Bronchial epithelial cell (primary cell): ENCODE measurements at places on chromosomes 7 and 10.

DNA sequence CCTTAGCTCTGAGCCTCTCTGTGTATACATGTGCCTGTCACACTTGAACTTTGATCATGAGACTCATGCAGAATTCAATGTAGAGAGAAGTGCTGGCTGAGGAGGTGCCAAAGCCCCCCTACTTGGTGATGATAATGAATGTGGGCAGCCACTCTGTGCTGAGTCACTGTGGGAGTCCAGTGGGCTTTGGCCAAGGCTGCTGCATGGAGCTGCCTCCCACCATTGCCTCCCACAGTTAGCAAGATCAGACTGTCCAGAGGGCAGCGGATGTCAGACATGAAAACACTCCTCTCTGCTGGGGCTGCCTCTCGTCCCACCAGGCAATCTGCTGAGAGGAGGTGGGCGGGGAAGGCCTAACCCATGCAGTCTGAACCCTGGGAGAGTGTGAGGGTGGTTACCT is 180.3 kb downstream of the SH2D4B start:
- no peak for DNase-seq

- DNase-seq: no peak
These were observed 720.2 kb downstream of the AUTS2 start for GRCh38 chr7:70318511-70318910.

DNA sequence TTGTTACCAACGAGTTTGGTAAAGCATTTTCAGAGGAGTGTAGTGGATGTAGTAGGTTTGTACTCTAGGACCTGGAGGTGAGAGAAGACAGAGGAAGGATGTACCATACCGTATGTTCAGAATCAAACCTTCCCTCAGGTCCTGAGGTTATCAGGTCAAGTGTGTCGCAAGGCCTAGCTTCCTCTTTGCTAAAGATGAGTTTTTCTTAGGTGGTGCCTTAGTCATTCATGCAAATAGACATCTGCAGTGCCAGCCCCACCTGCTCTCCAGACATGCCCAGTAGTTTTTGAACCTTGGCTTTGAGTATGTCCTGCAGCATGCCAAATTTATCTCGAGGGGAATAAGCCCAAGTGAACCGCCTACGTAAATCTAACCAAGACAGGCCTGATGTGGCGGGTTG is 71.3 kb downstream of the HDAC9 start:
- peak; percentile 32 for DNase-seq

- no peak for DNase-seq
These were observed 366.5 kb upstream of the AKR1E2 start for GRCh38 chr10:4459531-4459930.

- no peak for DNase-seq
These were observed 145.9 kb downstream of the ARHGAP12 start for GRCh38 chr10:31782701-31783100.

GRCh38 chr7:135879233-135879632 is 97.9 kb downstream of the MTPN start:
- DNase-seq: peak; percentile 50

- peak; percentile 22 for DNase-seq
These were observed 399 bp downstream of the FHIP2A start for GRCh38 chr10:114821915-114822443.

DNA sequence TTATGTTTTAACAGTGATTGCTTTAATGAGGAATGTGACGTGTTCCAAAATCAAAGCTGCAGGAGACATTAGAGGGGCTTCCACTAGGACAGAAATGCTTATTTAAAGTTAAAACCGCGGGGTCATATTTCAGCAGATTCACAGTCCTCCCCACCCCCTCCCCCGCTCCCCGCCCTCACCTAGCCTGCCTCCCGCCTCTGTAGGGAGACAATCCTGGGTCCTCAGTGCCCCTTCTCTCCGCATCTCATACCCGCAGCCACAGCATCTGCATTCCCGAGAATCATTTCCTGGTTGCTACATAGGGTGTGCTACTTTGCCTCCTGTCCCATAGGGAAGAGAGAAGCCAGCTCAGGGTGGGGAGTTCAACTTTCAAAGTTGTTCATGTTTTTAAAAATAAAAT is 3.1 kb upstream of the DRGX start:
- no peak for DNase-seq

GRCh38 chr7:150945171-150945852 is 32.8 kb downstream of the KCNH2 start:
- DNase-seq: no peak

DNA sequence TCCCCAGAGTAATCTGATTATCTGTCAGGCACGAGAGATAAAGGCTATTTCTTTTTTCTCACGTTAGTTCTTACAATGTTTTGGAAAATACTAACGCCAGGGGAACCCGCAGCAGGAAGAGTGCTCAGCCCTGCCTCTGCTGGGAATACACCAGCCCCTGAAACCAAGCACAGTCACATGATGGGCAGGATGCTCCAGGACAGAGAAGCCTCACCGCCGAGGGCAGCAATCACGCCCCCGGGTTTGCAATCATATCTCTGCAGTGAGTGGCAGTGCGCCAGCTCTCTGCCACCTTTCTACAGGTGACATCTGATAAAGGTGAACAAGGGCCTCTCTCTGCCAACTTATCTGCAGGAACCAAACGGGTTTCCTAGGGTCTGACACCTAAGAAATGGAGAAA is 39.8 kb downstream of the BRI3 start:
- no peak for DNase-seq

- peak; percentile 46 for DNase-seq
These were observed 324.6 kb downstream of the ATRNL1 start for GRCh38 chr10:115417585-115418265.

- peak; percentile 19 for DNase-seq
These were observed 120.2 kb upstream of the ODAD2 start for GRCh38 chr10:28118985-28119628.

DNA sequence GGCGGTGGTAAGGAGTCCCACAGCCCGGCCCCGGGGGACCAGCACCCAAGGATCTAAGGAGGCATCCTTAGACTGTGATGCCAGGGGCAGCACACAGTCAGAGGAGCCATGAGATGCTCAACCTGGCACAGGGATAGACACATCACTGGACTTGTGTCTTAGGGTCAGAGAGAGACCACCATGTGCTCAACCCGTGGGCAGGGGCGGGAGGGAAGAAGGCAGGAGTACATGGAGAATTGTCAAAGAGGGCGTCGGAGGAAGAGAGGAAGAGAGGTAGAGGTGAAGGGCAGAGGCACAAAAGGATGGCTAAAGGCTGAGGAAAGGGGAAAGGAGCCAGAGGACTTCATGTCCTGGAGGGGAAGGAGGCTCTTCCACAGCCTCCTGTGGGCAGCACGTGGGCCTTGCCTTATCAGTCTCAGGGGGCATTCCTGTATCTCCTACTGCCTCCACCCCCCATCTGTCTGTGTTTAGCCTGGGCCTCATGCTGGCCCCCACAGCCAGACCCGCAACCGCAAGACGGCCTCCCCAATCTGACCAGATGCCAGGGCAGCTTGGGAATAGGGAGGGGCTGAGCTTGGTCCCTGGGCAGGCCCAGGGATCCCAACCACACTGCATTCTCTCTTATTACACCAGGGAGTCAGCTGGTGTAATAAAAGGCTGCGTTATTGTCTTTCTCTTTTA is 2.2 kb downstream of the ADCY1 start:
- no peak for DNase-seq

GRCh38 chr7:50667789-50668226 is 102.6 kb upstream of the DDC start:
- no peak for DNase-seq

DNA sequence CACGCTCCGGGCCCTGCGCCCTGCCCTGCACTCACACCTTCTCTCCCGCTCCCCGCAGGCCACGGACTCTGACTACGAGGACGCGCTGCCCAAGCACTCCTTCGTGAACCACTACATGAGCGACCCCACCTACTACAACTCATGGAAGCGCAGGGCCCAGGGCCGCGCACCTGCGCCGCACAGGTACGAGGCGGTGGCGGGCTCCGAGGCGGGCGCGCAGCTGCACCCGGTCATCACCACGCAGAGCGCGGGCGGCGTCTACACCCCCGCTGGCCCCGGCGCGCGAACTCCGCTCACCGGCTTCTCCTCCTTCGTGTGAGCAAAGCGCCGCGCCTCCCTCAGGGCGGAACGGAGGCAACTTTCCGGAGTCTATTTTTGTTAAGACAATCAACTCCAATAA is 417.0 kb upstream of the FOXK1 start:
- DNase-seq: no peak

GRCh38 chr10:72297281-72297804 is 23.6 kb downstream of the DDIT4 start:
- DNase-seq: peak; percentile 77

DNA sequence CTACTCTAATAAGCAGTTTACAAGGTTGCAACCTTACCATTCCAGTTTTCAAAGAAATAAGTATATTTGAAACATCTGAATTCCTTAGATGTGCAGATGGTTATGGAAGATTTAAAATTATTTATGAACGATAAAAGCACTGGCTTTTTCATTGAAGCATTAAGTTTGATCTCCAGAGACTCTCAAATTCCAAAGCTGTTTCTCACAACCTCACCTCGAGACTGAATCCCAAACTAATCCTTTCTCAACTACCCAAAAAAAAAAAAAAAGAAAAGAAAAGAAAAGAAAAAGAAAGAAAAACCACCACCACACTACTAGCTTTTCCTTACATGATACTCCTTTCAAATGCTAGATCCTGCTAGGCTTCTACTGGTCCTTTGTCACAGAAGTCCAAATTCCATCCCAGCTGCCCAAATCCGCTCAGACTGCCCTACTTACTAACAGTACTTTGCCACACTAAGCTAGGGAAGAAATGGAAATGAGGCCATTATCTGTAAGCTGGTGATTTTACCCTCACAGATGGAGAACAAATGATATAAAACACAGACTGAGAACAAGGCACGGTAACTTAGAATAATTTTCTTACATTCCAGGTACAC is 100.6 kb upstream of the CDK1 start:
- peak; percentile 18 for DNase-seq

- no peak for DNase-seq
These were observed 39.7 kb downstream of the POU6F2 start for GRCh38 chr7:39017369-39017915.

GRCh38 chr7:70553364-70553763 is 578.6 kb upstream of the GALNT17 start:
- DNase-seq: peak; percentile 46

DNA sequence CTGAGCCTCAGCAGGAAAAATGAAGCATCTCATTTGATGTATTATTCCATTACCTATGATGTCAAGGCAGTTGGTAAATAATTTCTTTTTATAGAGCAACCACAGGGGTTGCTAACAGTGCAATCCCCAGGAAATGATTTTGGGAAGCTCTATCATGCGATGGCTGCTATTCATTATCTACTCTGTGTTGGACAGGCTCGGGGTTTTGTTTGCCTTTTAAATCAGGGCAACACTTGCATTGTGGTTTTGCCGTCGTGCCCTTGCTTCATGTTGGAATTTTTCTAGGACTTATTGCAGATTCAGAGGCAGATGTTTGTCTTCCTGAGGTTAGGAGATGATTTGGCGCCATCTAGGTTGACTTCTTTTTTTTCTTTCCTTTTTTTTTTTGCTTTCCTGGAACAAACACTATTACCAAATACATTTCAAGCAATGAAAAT is 128.4 kb downstream of the BICC1 start:
- DNase-seq: peak; percentile 73

GRCh38 chr10:4353964-4354363 is 472.0 kb upstream of the AKR1E2 start:
- DNase-seq: peak; percentile 85

- no peak for DNase-seq
These were observed 211.1 kb downstream of the ZNF365 start for GRCh38 chr10:62585211-62585775.

DNA sequence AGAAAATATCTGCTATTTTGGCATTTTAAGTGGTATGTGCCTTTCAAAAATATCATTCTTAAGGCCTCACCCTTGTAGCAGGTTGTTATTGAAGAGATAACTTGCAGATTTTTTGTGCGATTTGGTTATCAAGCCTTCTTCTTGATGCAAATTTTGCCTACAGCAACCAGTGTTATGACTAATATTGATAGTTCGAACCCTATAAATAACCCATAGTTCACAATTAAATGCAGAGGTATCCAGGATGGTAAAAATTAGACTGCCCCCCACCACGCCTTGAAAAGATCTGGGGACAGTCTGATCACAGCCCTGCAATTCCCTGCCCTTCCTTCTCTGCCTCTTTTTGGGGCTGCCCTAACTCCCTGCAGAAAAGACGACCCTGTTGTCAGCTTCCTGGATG is 28.4 kb upstream of the RAPGEF5 start:
- DNase-seq: no peak

DNA sequence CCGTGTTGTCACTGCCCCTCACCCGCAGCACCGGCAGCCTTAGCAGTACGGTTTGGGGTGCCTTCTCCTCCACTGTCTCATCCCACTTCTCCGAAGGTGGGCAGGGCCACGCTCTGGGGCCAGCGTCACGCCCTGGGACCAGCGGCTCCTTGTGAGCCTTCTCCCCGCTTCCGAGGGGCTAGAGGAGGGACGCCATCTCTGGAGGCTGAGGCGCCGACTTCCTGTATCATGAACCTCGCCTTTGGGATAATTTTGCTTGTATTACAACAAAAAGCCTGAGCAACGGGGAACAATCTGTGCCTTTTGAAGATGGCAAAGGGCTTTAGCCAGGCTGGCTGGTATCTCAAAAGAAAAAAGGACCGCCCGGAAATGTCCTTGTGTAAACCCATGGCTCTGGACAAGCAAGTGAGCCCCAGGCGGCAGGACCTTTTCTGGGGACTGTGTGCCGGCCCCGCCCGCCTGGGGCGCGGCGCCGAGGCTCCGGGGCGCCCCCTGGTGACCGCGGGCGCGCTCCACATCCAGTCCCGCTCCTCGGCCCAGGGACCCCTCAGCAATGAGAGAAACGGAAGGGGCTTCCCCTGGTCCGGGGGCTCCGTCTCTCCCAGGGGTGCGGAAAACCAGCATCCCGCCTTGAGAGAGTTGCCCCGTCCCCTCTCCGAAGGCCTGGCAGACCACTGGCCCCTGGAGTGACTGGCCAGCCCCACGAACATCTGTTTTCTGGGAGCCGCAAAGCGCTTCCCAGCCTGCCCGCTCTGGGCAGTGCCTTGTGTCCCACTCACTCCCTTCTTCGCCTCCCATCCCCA is 3.8 kb downstream of the DEPP1 start:
- DNase-seq: peak; percentile 17

GRCh38 chr10:129754211-129755050 is 209.6 kb downstream of the EBF3 start:
- DNase-seq: no peak

- DNase-seq: peak; percentile 69
These were observed 253.1 kb upstream of the KLF14 start for GRCh38 chr7:130987092-130987491.

DNA sequence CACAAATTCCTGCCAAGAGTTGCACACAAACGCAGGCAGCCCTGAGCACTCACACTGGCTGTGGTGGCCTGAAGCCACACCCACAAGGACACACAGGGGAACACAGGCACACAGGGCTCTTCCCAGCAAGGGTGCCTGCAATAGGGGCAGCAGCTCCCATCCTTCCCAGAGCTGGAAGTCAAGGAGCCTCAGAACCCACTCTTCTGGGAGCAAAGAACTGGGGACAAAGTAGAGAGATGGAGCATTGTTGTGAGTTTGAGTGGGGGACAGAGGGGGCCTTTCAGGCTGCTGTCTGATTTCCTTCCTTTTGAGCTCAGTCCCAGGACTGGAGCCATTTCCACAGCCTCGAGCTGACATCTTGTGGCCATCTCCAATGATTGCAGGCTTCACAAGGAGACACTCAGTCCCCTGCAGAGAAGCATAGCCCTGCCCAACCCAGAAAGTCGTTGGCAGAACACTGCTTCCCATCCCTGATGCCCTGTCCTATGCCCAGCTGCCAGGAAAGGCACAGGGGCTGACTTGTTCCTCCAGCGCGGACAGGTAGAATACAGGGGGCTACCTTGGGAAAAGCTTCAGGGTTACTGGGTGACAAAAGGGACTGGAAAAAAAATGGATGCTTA is 34.4 kb upstream of the SLF2 start:
- DNase-seq: peak; percentile 58
